ELF-1 (cell line): ENCODE measurements at places on chromosomes 2 and 18.
A peak's percentile ranks its signal among the peaks of the same experiment; 100 is the strongest.

DNA sequence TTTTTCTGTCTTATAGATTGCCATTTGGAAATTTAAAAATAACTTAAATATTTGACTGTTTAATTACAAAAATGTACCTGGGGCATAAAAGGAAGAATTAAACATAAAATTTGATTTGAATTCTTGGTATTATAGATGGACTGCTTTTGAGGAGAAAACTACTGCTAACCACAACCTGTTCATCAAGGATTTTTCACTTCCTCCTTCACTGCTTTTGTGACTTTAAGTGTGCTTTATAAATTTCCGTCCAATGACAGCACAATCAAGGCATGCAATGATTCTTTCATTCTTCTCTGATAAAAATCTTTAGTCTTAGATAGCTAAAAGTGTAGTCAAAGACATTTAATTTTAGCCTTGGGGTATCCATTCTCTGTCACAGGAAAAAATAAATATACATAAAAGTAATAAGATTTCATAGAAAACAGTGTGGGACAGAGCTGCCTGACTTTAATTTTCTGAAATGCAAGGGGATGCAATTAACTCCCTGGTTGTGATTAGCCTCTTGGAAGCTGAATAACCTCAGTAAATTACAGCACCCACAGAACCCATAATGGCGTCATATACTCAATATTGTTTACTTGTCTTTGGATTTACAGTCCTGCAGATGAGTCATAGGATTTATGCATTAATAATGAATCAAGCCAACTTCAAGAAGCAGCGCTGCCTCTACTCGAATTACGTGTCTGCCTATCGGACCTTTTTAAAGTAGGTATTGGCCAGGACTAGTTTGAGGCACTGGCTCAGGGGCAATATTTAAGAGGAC is 587.9 kb downstream of the NRXN1 start:
- no peak for DNase-seq

DNA sequence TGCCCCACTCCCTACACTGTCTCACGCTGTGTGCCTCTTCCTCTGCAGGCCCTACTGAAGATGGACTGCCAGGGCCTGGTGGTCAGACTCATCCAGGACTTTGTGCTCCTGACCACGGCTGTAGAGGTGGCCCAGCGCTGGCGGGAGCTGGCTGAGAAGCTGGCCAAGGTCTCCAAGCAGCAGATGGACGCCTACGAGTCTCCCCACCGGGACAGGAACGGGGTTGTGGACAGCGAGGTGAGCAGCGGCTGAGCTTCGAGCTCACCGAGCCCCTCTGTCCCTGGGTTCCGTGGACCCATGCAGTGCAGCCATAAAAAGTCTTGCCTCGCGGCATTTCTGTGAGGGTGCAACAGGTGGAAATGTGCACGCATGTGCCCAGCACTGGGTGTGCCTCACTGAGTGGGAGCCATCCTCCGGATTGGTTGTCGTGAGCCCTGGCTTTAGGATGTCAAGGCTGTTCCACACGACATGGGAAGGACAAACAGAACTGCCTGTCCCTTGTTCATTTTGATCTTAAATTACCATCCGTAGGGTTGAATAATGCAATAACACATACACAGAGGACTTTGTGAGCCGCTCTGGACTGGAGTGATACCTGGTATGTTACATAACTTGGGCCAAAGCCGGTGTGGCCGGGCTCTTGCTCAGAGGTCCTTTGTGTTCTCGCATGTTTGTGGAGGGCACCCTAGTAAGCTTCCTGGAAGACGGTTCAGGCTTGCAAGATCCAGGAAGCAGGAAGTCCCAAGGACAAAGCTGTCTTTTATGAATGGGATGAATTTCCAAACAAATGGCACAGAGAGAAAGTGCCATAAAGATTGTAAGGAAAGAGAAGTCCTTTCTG is 100.9 kb downstream of the SH3BP4 start:
- DNase-seq: no peak

DNA sequence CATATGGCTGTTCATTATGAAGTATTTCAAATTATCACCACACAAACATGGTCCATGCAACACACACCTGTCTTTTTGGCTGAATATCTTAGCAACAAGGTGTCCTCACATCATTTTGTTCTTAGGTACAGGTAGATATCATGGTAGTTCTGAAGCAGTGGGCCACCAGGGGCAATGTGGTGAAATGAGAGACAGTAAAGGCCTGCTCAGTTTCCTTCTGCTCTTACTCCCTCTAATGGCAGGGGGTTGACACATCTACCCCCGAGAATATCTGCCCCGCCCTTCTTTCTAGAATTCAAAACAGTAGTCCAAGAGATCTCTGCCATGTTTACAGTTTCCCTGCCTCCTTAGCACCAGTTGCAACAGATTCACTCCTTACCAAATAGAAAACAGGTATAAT is 147.0 kb upstream of the KLHL14 start:
- peak; percentile 73 for DNase-seq

DNA sequence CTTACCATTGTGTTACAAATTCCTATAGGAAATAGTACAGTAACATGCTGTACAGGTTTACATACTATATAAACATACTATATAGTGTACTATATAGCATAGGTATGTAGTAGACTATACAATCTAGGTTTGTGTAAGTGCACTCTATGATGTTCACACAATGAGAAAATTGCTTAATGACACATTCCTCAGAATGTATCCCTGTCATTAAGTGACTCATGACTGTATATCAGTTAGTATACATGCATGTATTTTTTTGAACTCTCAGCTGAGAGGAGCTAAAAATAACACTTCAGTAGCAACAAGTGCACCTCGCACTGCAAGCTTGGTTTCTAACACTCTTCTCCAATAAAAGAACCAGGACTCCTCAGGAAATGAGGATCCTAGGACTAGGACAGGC is 19.5 kb upstream of the ASXL3 start:
- no peak for DNase-seq

DNA sequence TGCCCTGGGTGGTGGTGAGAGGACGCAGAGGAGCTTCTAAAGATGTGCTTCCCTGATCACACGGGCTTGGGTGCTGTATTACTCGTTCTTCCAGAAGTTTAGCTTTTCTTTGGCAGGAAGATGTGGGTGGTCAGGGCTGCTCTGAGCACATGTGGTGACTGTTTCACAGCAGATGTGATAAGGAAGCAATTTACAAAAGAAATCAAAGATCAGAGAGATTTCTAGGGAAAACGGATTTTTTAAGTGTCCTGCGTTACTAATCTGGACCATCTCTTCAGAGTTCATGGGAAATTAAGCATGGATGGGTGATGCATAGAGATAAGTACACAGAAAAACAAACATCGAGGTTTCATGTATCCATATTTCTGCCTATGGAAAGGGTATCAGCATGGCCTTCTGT is 99.4 kb downstream of the WDSUB1 start:
- no peak for DNase-seq
